ENCODE measurements at places on chromosomes 3 and 15.

DNA sequence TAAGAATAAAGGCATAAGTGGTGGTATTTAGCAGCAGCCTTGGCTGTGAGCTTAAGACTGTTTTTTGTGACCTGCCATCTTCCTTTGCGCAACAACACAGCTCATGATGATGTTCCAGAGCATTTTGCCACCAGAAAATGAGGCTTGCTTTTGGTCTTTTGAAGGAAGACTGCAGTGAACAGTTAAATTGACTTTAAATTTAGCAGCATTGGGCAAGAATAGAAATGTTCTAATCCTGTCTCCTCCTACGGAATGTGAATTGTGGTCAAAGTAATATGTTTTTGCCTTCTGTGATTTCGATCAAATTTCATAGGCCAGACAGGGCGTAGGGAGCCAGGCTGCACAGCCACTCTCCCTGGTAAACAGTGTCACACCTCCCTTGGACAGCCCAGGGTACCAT lies 460.7 kb upstream of the RASGRP1 start:
- DNase-seq: no peak

DNA sequence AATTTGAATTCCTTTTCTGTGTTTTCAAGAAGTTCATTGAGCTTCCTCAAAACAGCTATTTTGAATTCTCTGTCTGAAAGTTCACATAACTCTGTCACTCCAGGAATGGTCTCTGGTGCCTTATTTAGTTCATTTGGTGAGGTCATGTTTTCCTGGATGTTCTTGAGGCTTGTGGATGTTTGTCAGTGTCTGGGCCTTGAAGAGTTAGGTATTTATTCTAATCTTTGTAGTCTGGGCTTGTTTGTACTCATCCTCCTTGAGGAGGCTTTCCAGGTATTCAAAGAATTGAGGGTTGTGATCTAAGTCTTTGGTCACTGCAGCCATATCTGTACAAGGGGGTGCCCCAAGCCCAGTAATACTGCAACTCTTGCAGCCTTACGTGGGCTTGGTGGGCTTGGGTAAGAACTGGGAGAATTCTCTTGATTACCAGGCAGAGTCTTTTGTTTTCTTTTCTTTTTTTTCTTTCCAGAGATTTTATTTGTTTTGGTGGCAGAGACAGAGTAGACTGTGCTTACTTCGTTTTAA lies 19.3 kb upstream of the CCNDBP1 start:
- DNase-seq: no peak

GRCh38 chr15:91051248-91051647 lies 28.9 kb upstream of the VPS33B start:
- DNase-seq: no peak

GRCh38 chr3:58952128-58952917 lies 97.5 kb downstream of the CFAP20DC start:
- DNase-seq: no peak

DNA sequence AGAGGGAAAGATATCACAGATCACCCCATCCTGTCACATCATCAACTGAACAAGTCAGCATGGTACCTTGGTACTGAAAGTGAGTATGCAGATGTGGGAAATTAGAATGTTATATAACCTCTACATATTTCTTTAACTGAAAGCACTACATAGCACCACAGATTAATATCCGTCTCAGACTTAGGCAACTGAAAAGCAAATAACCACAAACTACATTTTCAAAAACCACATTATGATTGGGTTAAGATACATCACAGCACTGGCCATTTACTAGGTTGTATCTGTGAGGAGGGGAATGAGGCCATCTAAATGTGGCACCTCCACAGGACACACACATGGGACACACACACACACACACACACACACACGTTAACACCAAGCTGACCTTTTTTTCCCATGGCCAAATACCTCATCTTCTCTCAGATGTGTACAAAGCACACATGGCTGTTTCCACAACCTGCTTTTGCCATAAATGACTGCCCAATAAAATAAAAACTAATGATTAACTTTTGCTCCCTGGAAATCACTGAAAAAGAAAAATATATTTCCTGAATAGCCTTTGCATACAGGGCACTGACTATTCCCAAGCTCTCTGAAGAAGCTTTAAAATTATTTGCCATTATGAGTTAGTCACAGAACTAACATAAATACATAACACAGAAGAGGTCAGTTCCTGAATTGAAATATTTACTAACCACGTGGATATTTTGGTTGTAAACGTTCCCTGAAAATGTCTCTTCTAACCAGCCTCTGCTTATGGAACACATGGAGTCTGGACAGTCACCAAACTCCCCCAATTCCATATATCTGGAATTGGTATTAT lies 60.1 kb downstream of the SUMF1 start:
- no peak for DNase-seq

DNA sequence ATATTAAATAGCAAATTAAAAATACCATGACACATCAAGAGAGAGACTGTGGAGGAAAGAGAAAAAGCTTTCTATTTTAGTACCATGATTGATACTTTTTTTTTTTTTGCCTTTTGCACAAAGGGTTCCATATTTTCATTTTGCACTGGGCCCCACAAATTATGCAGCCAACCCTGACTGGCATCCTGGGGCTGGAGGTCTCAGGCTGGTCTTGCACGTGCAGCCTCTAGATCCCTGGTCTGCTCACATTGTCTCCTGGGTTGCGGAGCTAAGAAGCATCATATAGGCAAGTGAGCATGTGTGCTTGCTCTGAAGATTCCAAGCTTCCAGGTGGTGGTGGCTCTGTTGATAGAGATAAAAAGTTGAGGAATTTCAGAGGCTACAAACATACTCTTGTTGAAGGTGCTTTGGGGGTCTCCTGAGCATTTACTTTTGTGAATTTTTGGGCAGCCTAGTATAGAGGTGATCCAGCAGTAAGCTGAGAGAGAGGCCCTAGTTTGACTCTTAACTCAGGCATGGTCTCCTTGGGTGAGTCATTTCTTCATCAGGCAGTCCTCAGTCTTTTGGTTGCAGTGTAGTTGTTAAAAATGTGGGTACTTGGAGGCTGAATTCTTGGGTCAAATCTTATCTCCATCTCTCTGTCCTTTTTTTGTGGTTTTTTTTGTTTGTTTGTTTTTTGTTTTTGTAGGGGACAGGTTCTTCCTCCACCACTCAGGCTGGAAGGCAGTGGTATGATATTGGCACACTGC lies 31.3 kb downstream of the SMAD3 start:
- no peak for DNase-seq

- DNase-seq: no peak
Measured at GRCh38 chr15:97645758-97646157, 314.7 kb upstream of the ARRDC4 start.

DNA sequence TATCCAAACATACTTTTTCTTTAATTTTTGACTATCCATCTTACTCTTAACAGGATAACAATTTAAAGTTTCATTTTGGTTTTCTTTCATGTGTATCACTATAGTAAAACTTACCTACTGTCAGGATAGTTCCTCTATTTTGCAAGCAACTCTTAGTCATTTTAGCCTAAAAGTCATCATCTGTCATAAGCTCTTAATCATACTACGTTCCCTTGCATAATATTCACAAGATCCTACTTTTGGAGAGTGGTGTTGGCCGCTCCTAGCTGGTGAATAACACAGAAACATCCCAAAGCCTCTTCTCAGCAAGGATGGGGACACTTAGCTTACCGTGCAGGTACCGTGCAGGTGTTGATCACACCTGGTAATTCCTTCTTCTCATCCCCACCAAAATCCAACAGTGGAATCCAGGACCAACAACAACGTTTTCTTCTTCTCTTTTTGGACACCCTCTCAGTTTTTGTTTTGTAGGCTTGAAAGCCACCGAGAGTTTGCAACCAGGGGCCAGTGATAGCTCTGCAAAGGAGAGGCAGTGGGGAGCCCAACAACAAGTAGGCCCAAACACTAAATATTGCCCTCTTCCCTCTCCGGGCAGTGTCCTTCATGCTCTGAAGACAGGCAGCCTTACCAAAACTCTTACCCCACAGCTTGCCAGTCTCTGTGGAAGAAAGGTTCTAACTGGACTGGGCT lies 433 bp downstream of the FILIP1L start:
- DNase-seq: no peak

- DNase-seq: no peak
Measured at GRCh38 chr3:45673273-45673672, 15.9 kb upstream of the SACM1L start.

DNA sequence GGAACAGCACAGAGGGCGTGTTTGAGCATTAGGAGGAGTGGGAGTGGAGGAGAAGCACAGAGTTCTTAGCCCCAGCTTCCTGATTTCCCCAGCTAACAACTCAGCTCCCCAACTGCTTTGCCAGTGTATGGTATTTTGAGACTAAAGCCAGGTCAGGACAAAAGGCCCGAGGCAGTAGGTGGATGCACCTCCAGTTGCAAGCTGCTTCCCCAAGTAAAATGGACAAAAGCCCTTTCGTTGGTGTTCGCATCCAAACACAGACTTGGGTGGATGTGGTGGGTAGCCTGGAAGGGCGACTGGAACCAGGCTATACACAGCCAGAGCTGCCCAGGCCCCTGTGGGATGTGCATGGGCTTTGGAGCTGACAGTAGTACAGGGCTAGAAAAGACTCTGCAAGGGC lies 12.3 kb upstream of the EHD4 start:
- no peak for DNase-seq

GRCh38 chr3:58298190-58298589 lies 7.9 kb upstream of the RPP14 start:
- no peak for DNase-seq

GRCh38 chr3:140827894-140828293 lies 113.7 kb upstream of the SLC25A36 start:
- no peak for DNase-seq

- DNase-seq: no peak
Measured at GRCh38 chr3:70933105-70933810, 620.8 kb upstream of the MDFIC2 start.

DNA sequence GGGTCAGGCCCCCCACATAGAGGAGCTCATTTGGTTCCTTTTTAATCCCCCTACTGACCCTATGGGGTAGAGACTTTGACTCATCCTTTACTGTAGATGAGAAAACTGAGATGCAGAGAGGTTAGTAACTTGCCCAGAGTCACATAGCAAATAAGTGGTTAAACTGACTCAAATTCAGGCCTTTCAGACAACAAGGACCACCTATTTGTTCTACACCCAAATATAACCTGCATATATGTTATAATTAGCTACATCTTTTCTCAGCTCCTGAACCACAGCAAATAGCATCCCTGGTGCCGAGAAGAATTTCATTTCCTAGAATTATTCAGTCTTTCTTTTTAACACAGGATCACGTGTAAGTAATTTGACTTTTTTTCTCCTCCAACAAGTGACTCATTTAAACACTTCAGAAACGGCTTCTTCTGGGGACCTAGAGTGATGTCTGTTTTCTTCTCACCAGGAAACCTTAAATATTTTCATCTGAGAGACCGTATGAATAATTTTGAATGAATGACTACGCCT lies 57.4 kb downstream of the MGLL start:
- no peak for DNase-seq

- no peak for DNase-seq
Measured at GRCh38 chr3:122246199-122246598, 62.7 kb downstream of the CASR start.
